ENCODE measurements at places on chromosomes 6 and 20. TPM values are rescaled to one million over a fixed set of nuclear protein-coding genes. Genes with fewer than 3 reads are reported as not detected.

Gene MCCD1
- polyA plus RNA-seq, result not detected

Gene MYB
- 0.77 TPM for polyA plus RNA-seq

Gene MMP24
- 0.52 TPM for polyA plus RNA-seq

Gene THBS2
- 33.9 TPM for polyA plus RNA-seq

GRCh38 chr6:169345146-169345545 is 91.5 kb upstream of the THBS2 start:
- peak; percentile 40 for DNase-seq

DNA sequence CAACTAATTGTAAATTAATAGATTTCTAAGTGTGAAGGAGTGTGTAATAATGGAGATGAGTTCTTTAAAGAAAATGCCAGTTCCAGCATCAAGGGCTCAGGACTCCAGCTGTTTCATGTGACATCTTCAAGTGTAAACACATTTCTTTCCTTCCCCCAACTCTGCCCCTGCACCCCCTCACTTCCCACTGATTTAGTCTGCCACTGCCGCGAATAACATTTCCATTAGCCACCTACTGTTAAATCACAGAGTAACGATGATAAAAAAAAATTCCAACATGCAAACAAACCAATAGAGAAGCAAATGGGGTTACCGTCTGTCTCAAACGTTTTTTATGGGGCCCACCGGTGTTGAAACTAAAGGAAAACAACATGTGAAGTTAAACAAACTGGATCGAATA is 414.3 kb downstream of the SAMD5 start:
- no peak for DNase-seq

DNA sequence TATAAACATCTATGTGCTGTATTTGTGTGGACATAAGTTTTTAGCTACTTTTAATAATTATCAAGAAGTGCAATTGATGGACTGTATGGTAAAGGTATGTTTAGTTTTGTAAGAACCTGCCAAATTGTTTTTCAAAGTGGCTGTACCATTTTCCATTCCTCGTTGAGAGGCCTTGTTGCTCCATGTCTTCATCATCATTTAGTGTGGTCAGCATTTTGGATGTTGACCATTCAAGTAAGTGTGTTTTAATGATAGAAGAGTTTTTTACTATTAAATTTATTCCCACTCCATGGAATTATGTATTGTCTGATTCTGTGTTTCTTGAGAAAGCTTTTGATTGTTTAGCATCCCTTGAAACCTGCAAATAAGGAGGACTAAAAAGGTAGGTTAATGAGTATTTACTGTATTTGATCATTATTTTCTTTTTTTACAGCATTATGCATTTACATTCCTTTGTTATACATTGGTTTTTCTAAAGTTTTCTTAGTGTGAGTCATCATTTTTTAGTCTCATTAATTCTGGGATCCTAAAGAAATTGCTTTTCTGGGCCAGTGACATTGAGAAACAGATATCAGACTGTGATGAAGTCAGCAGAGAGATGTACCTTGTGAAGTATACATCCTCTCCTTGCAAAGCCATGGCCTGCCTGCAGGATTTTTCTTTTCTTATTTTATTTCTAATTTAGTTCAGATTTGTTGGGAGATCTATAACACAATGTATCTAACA is 312.8 kb upstream of the PTCHD4 start:
- no peak for DNase-seq

GRCh38 chr6:101398716-101399615 is 5.5 kb downstream of the GRIK2 start:
- no peak for DNase-seq

- DNase-seq, result no peak
Observed at GRCh38 chr20:45157962-45158361, 16.7 kb upstream of the PI3 start.

DNA sequence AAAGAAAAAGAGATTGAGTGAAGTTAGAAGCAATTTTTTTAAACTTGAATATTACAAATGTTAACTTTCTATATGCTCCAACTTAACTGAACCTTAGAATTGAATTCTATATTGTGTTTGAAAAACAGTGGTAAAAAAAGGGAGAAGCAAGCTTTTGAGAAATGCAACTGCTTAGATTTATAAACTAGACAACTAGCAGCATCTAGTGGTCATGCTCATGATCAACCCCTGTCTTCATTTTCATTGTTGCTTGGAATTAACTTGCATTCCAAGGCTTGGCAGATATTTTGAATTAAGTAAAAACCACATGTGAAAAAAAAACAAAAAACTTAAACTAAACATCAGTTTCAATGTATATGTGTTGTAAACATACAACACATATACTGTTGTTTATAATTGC is 113.1 kb downstream of the C6orf58 start:
- no peak for DNase-seq

DNA sequence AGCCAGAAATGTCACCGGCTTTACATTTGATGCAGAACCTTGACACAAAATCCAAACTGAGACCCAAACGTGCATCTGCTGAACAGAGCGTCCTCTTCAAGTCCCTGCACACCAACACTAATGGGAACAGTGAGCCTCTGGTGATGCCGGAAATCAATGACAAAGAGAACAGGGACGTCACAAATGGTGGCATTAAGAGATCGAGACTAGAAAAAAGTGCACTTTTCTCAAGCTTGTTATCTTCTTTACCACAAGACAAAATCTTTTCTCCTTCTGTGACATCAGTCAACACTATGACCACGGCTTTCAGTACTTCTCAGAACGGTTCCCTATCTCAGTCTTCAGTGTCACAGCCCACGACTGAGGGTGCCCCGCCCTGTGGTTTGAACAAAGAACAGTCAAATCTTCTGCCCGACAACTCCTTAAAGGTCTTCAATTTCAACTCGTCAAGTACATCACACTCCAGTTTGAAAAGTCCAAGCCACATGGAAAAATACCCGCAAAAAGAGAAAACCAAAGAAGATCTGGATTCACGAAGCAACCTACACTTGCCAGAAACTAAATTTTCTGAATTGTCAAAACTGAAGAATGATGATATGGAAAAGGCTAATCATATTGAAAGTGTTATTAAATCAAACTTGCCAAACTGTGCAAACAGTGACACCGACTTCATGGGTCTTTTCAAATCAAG is 108.4 kb downstream of the RTN4IP1 start:
- no peak for DNase-seq

GRCh38 chr6:159232751-159233150 is 63.6 kb downstream of the FNDC1 start:
- no peak for DNase-seq

DNA sequence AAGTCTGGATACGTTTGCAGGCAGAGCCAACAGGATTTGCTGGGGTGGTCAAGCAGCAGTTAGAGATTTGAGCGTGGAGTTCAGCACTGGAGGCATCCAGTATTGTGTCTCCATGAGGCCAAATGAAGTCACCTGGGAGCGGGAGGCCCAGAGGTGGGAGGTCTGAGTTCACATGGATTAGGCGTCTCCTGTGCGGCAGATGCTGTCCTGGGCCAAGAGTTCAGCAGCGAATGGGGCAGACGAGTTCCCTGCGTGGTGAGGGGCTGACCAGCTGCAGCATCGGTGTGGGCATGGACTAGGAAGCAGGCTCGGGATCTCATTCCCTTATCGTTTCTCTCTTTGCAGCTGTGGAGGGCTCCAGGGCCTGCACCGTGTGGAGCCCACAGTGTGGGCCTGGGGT is 66.2 kb downstream of the BCAS4 start:
- DNase-seq, result no peak

DNA sequence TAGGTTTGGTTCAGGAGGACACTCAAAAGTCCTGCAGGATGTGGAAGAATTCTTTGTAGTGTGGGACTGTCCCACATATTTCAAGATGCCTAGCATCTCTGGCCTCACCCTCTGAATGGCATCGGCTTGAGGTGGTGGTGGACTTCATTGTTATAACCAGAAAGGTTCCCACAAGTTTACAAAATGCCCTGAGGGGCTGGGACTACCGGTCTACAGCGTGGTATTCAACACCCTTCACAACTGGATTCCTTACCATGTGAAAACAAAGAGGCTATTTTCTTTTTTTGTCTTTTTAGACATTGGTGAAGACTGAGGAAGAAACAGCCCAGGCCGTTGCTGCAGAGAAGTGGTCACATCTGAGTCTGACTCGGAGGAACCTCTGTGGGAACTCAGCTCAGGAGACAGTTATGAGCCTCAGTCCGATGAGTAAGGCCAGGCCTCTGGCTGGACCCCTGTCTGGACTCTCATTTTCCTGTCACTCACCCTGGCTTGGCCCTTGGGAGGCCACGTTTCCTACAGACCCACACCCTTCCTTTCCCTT is 15.2 kb downstream of the PGBD1 start:
- no peak for DNase-seq

- DNase-seq, result no peak
Observed at GRCh38 chr20:3661060-3661813, 2.0 kb downstream of the GFRA4 start.

DNA sequence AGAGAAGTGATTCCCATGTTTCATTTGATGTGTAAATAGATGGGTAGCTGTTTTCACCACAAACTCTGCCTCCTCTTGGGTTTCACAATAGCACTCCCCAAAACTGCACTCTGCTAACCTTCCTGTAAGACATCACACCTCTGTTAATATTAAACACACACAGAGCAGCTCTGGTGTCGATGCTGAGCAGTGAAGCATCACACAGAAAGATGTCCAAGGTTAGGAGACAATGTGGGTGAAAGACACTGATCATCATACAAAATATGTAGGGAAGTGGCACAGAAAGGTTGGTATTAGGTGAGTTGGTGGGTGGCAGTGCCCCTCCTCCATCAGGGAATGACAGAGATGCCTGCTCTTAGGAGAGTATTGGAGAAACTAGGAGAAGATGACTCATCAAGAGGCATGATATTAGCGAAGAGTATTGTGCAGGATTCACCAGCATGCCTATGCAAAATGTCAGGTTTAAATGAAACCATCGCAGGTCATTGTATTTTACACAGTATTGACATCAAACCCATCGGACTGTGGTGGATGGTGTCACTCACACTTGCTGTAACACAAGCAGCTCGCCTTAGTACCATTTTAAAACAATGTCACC is 199.7 kb downstream of the TBXT start:
- no peak for DNase-seq

GRCh38 chr20:39705032-39705431 is 742.9 kb downstream of the DHX35 start:
- no peak for DNase-seq
